Cardiac septum (tissue), 1 donor: ENCODE measurements at places on chromosomes 13 and 19. TPM values are rescaled to one million over a fixed set of nuclear protein-coding genes. Genes with fewer than 3 reads are reported as not detected.
A peak's percentile ranks its signal among the peaks of the same experiment; 100 is the strongest.

- DNase-seq: no peak
These were observed 6.5 kb downstream of the ZNF426 start for GRCh38 chr19:9531933-9532332.

GRCh38 chr13:42814868-42815267, 33.5 kb downstream of the FAM216B start:
- no peak for DNase-seq

DNA sequence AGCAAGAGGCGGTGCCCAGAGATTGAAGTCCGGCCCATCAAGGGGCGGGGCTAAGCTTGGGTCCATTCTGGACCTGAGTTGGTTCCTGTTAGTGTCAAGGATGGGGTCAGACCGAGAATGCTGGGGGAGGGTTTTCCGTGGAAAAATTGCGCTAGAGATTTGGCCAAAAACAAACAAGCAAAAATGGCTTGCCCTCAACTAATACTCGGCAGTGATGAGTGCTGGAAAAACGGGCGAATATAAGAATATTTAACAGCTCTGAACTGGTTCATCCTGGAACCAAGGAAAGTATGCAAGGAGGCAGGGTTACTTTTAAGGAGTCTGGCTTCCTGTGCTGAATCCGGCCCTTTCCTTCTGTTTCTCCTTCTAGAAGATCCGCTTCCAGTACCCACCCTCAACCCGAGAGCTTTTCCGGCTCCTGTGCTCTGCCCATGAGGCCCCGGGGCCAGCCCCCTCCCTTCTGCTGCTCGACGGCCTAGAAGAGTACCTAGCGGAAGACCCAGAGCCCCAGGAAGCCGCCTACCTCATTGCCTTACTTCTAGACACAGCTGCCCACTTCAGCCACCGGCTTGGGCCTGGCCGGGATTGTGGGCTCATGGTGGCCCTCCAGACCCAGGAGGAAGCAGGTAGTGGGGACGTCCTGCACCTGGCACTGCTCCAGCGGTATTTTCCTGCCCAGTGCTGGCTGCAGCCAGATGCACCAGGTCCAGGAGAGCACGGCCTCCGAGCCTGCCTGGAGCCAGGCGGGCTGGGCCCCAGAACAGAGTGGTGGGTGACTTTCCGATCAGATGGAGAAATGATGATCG, 880 bp downstream of the SWSAP1 start:
- DNase-seq: peak; percentile 76

DNA sequence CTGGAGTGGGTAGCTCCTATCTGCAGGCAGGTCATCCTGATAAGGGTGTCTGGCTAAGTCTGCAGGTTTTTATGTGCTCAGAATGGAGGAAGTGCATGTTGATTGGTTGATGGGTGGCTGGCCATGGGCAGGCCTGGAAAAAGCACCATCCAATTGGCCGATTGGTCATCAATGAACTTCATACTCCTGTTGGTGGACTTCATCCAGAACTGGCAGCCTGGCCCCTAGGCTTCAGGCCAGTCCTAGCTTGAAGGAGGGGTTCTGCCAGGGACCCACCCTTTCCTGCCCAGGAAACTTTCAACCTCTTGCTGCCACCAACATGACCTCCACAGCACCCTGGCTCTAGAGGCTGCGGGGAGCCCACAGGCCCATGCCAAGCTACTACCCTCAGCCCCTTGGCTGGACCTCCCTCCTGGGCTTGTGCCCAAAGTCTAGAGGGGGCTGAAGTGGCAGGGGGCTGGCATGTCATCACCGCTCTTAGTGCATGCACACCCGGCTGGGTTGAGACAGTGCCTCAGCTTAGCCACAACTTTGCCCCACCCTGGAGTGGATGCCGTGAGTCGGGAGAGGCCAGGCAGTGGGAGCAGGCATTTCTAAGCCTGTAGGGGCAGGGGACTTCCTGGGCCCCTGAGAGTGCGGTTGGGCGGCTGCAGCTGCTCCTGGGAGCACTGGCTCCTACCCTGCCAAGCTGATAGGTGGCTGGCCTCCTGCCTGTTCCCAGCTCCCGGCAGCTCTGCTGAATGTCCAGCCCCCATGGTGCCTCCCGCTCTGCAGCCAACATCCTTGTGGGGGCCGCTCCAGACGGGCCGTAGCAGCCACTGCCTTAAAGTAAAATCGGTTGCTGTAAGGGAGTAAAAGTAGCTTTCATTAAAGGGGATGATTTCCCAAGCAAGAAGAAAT, 13.2 kb downstream of the DNAJC15 start:
- DNase-seq: peak; percentile 90

The JAK3 gene
- 6.2 TPM for total RNA-seq

- DNase-seq: no peak
These were observed 33.1 kb upstream of the SERP2 start for GRCh38 chr13:44340508-44340907.

- DNase-seq: peak; percentile 91
These were observed 1.6 kb upstream of the TNNI3 start for GRCh38 chr19:55158848-55159749.

The TGFBR3L gene
- 3.0 TPM for total RNA-seq

DNA sequence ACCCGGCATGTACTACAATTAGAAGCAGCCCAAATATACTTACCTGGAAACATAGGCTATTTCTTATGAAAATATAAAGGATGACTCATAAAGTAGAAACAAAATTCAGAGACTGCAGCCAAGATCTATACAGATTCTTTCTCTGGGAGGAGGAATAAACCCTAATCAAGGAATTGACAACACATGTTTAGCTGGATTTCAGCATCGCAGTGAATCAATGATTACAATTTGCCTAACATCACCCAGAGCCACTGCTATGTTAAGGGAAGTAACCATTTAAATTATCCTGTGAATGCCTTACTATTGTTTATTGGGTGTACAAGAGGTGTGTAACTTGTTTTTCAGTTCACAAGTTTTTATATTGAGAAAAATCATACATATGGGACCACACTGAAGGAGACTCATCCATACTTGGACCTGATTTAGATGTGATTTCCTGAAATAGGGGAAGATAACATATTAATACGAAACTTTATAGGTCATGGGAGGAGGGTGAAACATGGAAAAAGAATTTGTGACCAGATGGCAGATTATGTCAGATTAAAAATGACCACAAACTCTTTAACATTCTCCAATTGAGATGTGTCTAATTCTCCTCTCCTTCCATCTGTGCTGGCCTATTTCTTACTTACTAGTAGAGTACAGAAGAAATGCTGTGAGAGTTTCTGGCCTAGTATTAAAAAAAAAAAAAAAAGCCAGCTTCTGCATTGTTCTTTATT, 1168.4 kb downstream of the SLITRK1 start:
- no peak for DNase-seq

GRCh38 chr19:33376423-33376822, 2.9 kb downstream of the CEBPG start:
- no peak for DNase-seq

- DNase-seq: peak; percentile 77
These were observed 1.3 kb upstream of the PCDH9 start for GRCh38 chr13:67231289-67232000.

DNA sequence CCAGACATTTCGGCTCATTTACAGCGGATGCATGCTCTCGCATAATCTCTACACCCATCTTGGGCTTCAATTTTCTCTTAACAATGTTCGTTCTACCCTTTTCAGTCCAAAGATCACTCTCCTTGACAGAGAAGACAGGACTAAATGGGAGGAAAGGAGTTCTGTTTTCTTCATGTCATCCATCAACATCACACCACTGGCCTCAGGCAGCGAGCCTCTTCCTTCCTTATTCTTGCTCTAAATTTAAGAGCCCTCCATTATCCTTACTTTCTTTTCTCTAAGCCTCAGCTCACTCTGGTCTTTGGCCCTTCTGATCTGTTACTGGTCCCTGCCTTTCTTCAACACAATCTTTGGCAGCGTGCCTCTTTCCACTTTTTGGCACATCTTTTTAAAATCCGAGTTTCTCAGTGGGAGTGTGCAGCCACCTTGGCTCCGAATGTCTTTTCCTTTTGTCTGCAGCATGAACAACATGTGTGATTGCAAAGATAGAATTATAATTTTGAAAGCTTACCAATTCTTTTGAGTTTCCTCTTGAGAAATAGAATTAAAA, 98.7 kb downstream of the FAM216B start:
- DNase-seq: no peak

DNA sequence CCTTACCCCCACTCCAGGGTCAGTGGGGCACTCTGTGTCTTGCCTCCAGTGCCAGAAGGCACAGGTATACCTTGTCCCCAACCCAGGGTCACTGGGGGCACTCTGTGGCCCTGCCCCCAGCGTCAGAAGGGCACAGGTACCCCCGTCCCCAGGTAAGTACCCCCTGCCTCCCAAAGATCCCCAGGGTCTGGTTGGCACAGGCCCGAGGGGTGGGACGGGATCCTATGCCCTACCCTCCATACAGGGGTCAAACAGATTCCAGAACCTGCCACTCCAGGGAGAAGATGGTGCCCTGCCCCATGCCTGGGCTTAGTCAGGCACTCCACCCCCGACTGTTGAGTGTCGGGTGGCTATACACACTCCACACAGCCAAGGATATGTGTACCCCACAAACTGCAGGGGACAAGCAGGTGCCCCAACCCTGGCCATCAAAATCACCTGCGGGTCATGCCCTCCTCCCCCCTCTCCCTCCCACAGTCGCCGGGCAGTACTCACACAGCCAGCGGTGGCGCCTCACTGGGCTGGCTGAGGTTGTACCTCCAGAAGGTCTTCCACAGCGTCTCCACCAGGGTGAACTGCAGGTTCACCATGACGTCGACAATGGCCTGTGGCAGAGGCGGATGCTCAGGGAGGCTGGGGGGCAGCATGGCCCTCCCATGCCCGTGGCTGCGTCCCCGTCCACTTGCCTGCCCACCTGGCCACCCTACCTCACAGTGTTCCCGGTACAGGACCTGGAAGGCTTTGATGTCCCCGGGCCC, 13.8 kb downstream of the DCAF15 start:
- DNase-seq: no peak

GRCh38 chr13:27168906-27169657, 2.5 kb downstream of the USP12 start:
- no peak for DNase-seq

DNA sequence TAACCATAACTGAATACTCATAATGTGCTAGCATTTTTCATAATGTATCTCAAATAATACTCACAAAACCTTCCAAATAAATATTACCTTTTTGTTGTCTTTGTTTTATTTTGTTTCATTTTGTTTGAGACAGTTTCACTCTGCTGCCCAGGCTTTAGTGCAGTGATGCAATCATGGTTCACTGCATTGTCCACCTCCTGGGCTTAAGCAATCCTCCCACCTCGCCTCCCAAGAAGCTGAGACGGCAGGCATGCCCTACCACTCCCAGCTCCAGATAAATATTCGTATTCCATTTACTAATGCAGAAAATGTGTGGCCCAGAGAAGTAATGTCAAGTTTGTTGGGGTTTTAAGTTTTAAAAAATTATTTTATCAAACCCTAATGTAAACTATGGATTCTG, 739.1 kb downstream of the GPC5 start:
- no peak for DNase-seq

DNA sequence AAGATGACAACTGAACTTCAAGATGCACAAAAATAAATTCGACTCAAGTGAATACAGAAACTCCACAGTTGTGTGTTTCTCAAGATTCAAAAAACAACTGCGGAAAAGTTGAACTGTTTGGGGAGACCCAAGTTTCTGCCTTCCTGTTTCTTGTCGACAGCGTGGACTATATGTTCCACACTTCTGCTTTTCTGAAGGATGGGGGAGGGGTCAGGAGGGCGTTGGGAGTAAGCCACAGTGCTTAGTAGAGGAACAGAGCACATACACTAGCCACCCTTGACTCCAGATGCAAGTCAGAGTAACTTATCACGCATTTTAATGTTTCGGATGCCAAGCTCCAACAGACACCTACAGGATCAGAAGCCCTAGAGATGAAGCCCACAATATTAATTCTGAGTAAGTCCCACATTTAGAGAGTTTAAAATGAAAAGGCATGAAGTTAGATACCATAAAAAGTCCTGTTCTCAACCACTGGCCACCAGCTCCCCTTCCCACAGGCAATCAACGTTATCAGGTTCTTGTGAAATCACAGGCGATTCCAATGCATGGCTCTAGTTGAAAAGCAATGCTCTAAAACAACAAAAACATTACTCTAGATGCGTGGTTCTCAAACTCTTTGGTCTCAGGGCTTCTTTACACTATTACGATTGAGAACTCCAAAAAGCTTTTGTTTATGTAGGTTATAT, 4.2 kb downstream of the TUBGCP3 start:
- peak; percentile 82 for DNase-seq

GRCh38 chr13:114173745-114174144, 5.3 kb upstream of the CFAP97D2 start:
- no peak for DNase-seq

DNA sequence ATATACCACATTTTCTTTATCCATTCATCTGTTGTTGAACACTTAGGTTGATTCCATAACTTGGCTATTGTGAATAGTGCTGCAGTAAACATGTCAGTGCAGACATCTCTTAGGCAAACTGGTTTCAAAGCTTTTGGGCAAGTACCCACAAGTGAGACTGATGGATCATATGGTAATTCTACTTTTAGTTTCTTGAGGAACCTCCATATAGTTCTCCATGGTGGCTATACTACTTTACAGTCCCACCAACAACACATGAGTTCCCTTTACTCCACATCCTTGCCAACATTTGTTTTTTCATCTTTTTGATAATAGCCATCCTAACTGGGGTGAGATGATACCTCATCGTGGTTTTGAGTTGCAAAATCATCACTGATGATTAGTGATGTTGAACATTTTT, 8.5 kb downstream of the CYSLTR2 start:
- no peak for DNase-seq

- DNase-seq: no peak
These were observed 18.7 kb downstream of the CARD8 start for GRCh38 chr19:48237057-48237456.

GRCh38 chr13:43061496-43062280, 38.3 kb downstream of the DNAJC15 start:
- no peak for DNase-seq

- DNase-seq: no peak
These were observed 12.0 kb downstream of the KMT2B start for GRCh38 chr19:35729763-35730162.

The CAPN12 gene
- 1.7 TPM for total RNA-seq

The JOSD2 gene
- 36.1 TPM for total RNA-seq

The METTL21C gene
- total RNA-seq: not detected

The SLC10A2 gene
- total RNA-seq: not detected

The ZNF681 gene
- total RNA-seq: 0.38 TPM

GRCh38 chr13:107117327-107118012, 549.5 kb upstream of the ARGLU1 start:
- DNase-seq: no peak

- DNase-seq: no peak
These were observed 482 bp downstream of the ARHGAP45 start for GRCh38 chr19:1067341-1067957.

DNA sequence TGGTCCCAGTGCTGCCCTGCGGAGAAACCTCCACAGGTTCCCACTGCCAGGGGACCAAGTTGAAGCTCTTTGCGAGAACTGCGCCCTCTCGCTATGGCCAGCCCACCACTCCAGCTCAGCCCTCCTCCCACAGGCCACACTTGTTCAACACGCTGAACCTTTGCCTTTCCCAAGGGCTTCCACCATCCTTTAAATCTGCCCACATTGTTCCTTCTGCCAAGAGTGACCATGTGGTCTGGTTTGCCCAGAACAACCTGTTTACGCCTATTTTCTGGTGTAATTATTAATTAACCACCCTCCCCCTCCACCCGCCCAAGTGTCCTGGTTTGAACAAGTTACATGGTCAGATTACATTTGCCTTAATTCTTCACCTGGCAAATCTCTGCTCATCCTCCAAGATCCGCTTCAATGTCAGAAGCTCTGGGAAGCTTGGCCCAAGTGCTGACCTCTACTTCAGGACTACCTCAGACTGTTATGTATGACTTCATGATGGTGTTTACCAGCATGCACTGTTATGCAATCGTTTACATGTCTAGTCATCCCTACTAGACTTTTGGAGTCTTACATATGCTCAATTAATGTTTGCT, 12.0 kb upstream of the USP12 start:
- DNase-seq: no peak

The KIR2DL4 gene
- not detected for total RNA-seq

GRCh38 chr19:28154077-28154476, 1058.9 kb downstream of the UQCRFS1 start:
- no peak for DNase-seq
